Amniotic stem cell (primary cell): ENCODE measurements at places on chromosomes 6 and 20.

DNA sequence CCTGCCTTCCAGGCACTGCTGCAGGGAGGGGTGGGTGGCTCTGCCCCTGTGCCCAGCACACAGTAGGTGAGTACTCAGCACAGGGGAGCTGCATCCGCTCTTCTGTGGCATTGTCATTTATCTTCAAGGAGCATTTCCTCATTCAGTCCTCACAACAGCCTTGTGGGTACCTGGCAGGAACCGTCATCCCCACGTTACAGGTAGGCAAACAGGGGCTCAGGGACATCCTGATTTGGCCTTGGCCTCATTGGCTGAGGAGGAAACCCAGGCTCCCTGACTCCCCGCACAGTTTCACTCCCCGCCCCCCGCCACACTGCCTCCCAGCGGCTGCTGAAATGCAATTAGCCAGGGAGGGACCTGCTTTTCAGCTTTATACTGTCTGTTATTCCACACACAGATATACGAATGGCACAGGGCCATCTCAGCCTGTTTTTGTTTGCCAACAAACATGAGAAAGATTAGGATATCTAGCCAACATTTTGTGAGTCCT lies 24.2 kb upstream of the PNPLA1 start:
- no peak for DNase-seq

DNA sequence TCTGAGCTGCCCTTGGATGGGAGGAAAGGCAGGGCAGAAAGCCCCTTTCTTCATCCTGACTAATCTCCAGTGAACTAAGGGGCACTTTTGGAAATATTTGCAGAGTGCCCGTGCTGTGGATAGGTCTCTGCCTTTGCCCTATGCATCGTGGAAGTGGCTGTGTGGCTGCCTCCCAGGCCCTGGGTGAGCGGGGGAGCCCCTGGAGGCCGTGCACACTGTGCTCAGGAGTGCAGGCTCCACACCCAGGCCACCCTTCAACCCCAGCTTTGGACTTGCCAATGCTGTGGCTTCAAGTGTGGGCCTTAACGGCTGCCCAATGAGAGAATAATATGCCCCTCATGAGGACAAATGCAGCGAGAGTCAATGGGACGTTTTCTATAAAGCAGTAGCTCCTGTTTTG lies 36.7 kb upstream of the ARMC2 start:
- no peak for DNase-seq

- no peak for DNase-seq
Measured at GRCh38 chr6:1709234-1709641, 99.5 kb downstream of the FOXC1 start.

- no peak for DNase-seq
Measured at GRCh38 chr6:117481278-117481925, 1.1 kb upstream of the DCBLD1 start.

DNA sequence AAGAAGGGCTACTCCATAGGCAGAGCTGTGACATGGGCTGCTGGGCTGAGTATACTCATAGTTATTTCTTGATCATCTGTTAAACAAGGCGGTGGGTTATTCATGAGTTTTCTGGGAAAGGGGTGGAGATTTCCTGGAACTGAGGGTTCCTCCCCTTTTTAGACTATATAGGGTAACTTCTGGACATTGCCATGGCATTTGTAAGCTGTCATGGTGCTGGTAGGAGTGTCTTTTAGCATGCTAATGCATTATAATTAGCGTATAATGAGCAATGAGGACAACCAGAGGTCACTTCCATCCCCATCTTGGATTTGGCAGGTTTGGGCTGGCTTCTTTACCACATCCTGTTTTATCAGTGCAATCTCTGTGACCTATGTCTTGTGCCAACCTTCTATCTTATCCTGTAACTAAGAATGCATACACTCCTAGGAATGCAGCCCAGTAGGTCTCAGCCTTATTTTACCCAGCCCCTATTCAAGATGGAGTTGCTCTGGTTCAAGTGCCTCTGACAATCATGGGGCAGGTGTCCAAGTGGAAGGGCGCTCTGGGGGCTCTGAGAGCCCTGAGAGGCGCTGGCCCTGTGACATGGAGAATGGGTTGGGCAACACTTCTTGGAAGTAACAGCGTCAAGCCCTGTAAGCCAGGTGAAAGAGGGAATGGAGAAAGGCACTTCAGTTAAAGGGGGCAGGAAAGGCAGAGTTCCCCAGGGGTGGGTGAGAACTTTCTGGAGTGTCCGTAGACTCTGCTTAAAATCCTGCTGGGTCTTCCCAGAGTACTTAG lies 354.2 kb upstream of the SULF2 start:
- no peak for DNase-seq

GRCh38 chr20:35017099-35017835 lies 61.6 kb downstream of the MYH7B start:
- no peak for DNase-seq

DNA sequence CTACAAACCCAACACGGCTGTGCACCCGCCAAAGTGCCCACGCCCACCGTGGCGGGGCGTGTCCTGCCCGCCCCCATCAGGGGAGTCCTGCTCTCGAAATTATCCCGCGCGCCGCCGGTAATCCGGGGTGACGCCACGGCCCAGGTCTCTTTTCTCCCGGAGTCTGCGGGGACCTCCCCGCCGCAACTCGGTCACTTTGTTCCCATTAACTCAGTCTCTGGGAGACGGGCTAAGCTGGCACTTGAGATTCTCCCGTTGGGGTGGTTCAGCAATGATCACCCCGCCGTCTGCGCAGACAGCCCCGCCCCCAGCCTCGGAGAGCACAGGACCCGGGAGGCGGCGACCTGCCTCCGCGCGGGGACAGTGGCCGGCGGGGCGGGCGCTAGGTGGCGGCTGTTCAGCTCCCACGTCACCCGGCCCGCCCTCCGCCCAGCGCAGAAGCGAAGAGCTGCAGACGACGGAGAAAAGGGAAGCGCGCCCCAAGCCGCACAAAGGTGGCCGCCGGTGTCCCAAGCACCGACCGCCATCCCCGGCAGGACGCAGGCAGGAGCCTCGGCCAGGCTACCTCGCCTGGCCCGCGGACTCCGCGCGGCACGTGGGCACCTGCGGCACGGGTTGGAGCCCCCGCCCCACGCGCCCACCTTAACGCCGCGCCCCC lies 31.5 kb downstream of the SF3B5 start:
- DNase-seq: no peak

- DNase-seq: no peak
Measured at GRCh38 chr6:132198896-132199295, 202.4 kb downstream of the MOXD1 start.

DNA sequence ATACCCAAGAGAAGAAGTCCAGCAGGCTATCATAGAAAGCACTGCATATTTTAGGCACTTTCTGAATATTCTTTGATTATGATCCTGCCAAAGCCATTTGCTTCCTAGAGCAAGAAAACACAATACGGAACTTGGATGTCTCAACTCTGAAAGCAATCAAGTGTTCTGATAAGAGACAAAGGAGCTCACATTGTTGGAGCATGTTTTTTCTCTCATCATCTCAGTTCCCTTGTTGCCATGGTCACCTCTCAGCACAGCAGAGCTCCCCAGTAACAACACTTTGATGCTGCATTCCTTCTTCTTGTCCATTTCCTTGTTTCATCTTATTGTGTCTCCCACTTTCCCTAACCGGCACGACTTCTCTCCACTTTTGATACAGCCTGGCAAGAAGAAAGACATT lies 168.7 kb upstream of the FUT9 start:
- DNase-seq: no peak

GRCh38 chr6:166926748-166927147 lies 29.6 kb downstream of the RNASET2 start:
- no peak for DNase-seq

GRCh38 chr6:130928158-130928912 lies 101.1 kb downstream of the SMLR1 start:
- DNase-seq: no peak

DNA sequence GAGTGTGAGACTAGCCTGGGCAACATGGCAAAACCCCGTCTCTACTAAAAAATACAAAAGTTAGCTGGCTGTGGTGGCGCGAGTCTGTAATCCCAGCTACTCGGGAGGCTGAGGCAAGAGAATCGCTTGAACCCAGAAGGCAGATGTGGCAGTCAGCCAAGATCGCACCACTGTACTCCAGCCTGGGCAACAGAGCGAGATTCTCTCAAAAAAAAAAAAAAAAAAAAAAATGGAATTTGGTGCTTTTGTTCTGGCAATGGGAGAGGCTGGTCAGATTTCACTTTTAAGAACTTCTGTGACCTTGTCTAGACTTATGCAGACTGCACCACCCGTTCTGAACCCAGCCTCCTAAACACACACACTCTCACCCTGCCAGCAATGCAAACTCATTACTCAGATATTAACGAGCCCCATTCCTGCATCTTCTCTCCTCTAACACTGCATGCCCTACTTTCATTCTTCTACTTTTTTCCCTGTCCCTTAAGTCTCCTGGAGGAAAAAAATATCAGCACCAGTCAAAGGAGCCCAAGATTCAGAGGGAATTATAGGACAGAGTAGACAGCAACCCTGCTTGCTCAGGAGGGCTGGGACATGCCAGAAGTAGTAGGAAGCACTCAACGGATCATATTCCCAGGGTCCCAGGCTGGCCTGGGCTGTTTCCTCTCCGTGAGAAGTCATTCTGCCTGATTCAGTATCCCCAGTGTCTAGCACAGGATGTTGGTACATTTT lies 4.4 kb downstream of the MOCS1 start:
- no peak for DNase-seq

DNA sequence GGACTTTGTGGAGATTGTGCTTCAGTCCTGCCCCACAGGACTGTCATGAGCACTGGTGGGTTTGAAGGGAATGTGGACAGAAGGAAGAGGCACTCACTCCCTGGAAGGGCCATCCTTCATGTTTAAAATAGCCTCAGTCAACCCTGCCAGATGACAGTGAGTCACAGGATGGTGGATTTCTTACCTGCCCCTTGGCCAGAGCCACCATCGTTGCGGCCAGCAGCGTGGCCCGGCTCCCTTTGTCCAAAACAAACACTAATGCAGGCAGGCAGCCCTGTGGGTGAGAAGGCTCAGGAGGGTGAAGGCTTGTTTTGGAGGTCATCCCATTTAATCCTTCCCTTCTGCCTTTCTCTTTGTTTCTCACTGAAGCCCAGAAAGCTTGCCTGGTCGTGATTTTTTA lies 422.7 kb downstream of the CD83 start:
- DNase-seq: no peak

DNA sequence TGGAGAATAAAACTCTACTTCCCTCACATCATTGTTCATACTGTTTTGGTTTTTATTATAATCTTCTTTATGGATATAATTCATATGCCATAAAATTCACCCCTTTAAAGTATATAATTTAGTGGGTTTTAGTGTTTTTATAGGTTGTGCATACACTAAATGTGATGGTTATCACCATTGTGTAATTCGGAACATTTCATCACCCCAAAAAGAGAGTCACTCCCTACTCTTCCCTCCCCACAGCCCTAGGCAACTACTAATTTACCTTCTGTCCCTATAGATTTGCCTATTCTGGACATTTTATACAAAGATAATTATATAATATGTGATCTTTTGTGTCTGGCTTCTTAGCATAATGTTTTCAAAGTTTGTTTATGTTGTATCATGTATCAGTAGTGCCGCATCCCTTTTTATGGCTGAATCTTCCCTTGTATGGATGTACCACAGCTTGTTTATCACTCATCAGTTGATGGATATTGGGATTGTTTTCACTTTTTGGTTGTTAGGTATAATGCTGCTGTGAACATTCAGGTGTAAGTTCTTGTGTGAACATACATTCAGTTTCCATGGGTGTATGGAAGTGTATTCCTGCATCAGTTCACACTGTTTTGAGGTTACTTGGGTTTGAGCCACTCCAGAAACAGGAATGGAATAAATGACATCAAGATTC lies 4.2 kb downstream of the TM9SF4 start:
- no peak for DNase-seq

- DNase-seq: no peak
Measured at GRCh38 chr6:139472351-139473015, 98.0 kb upstream of the CITED2 start.

GRCh38 chr6:77987035-77987384 lies 334.2 kb downstream of the MEI4 start:
- no peak for DNase-seq

GRCh38 chr6:160412993-160413392 lies 64.8 kb downstream of the SLC22A3 start:
- no peak for DNase-seq

DNA sequence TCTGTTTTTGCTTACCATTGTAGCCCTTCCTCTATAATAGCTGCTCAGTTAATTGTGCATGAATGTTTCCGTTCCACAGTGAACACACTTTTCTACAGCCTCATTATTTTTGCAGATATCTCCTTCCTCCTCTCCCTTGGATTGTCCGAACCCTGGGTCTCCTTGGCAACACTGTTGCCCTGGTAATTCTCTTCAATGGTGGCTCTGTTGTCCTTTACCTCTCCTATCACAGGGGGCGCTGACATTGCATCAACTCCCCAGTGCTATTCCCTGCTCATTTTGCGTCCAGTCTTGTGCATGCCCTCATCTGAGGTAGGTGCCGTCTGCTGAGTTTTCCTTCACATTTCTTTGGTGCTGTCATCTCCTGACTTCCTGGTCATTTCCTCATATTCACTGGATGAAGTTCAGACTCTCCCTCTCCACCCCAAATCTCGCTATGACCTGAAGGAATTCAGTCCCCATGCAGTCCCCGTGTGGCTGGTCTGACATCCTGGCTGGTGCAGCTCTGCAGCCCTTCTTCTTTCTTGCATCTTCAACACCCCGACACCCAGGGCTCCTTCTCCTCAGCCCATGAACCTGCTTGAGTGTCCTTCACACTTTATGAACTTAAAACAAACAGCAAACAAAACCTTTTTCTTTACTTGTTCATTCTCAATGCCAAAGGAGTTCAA lies 21.1 kb downstream of the PHACTR2 start:
- DNase-seq: no peak

DNA sequence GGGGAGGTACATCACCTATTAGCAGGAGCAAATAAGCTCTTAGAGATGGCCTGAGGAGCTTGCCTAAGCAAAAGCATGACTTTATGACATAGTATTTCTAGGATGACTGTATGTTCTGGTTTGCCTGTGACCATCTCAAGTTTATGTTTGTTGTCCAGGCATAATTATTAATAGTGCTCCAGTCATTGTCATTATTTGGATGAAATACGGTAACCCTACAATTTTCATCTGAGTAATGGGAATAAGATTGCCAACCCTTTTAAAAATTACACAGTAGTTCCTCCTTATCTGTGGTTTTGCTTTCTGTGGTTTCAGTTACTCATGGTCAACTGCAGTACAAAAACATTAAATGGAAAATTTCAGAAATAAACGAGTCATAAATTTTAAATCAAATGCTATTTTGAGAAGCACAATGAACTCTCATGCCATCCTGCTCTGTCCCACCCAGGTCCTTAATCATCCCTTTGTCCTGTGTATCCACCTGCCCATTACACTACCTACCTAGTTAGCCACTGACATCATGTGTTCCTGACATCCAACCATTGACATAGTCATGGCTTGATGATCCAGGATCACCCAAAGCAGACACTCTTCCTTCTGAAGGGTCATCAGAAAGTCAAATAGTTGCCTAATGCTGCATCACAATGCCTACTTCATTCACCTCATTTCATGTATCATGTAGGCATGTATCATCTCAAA lies 27.0 kb upstream of the TFB1M start:
- DNase-seq: no peak

DNA sequence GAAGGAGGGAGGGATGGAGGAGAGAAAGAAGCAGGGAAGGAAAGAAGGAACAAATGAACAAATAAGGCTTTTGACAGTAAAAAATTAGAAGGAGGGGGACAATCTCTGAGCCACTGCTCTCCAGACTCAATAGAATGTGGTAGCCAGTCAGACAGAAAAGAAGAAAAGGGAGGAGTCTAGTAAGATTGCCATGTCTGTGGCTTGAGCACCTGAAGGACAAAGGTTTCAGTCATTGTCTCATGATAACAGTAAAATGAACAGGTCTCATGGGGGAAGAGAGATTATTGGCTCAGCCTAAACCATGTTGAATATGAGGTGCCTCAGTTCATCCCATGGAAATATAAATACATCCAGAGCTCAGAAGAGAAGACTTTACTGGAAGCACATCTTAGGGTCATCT lies 14.0 kb upstream of the LOC128125822 start:
- DNase-seq: no peak
